SJSA1 (cell line): ENCODE measurements at places on chromosomes 12 and 14.

GRCh38 chr14:103140316-103141109, 17.3 kb downstream of the TNFAIP2 start:
- no peak for DNase-seq

DNA sequence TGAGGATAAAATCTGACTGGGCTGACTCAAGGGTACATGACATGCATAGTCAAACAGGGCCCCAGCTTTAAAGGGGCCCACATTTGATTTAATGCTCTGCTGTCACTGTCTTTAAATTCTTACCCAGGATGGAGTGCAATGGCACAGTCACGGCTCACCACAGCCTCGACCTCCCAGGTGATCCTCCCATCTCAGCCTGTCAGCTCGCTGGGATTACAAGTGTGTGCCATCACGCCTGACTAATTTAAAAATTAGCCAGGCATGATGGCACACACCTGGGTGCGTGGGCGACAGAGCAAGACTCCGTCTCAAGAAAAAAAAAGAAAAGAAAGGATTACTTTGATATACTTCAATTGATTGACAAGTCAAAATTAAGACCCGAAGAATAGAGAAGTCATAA, 9.2 kb upstream of the PLBD1 start:
- no peak for DNase-seq

GRCh38 chr12:132174015-132174838, 30.0 kb downstream of the NOC4L start:
- no peak for DNase-seq

GRCh38 chr14:28756269-28756883, 10.2 kb upstream of the FOXG1 start:
- no peak for DNase-seq

- no peak for DNase-seq
These were observed 392.0 kb downstream of the RPL10L start for GRCh38 chr14:46259536-46259935.

GRCh38 chr12:65662590-65662989, 161.7 kb upstream of the HMGA2 start:
- DNase-seq: no peak

GRCh38 chr12:24360907-24361306, 411.4 kb upstream of the SOX5 start:
- no peak for DNase-seq

GRCh38 chr12:109950625-109951024, 45.5 kb downstream of the GIT2 start:
- no peak for DNase-seq

DNA sequence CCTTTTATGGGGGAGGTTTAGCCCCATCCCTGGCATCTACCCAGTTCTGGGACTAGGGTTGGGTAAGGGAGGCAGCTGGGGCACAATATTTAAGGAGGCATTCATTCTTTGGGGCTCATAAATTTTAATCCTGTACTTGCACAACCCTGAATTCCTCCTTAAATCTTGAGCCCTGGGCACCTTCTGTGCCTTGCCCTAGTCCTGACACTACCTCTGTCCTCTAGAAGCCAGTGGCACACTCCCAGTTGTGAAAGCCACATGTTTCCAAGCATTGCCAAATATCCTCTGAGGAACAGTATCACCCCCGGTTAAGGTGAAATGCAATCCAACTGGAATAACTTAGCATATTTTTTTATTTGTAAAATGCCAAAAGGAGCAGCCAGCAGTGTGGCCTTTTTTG, 36.6 kb downstream of the SLC16A7 start:
- no peak for DNase-seq

DNA sequence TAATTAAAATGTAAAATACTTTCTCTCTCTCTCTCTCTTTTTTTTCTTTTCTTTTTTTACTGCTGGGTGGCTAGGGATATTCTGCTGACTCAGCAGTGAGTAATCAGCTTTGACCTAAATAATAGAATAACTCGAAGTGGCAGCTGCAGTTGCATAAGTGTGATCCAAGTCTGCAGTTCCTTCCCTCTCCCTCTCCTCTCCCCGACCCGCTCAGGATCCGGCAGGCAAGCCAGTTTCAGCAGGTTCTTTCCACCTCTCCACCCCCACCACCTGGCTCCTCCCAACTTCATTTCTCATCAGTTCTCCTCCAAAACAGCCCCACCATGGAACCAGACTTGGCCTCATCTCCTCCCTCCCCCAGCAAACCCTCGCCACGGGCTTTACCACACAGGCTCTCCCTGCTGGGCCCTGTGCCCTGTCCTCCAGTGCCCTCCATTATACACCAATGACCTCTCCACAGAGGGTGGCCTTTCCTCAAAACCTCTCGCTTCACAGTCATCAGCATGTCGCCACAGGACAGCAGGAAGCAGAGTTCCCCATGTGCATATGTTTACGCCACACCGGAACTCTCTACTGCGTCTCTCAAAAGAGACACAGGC, 22.4 kb downstream of the SLC7A8 start:
- DNase-seq: no peak

GRCh38 chr12:113611652-113612051, 140.0 kb upstream of the LHX5 start:
- no peak for DNase-seq

- no peak for DNase-seq
These were observed 72.3 kb upstream of the GPR68 start for GRCh38 chr14:91316761-91317160.

- DNase-seq: no peak
These were observed 8.2 kb upstream of the PAWR start for GRCh38 chr12:79698966-79699365.

DNA sequence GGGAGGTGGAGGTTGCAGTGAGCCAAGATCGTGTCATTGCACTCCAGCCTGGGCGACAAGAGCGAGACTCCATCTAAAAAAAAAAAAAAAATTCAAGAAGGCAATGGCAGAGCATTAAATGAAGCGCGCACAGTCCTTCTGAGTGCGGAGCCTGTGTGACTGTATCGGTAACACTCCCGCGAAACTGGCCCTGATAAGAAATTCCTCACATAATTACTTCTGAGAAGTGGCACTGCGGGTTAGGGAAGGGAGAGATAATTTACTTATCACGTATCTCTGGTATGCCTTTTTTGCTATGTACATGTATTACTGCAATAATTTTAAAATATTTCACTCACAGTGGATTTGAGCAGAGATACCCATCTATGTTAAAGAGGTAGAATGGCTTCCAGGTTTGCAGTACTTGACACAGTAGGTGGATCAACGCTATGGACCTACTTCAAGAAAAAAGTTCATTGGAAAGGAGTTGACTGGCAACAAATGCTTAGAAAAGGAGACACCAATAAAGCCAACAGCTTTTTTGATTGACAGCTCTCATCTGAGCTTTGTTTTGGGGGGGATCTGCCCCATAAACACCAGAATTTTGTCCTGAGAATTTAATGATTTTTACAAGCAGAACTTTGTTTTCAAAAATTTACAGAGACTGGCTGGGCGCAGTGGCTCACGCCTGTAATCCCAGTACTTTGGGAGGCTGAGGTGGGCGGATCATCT, 29.2 kb upstream of the SPTLC2 start:
- no peak for DNase-seq

DNA sequence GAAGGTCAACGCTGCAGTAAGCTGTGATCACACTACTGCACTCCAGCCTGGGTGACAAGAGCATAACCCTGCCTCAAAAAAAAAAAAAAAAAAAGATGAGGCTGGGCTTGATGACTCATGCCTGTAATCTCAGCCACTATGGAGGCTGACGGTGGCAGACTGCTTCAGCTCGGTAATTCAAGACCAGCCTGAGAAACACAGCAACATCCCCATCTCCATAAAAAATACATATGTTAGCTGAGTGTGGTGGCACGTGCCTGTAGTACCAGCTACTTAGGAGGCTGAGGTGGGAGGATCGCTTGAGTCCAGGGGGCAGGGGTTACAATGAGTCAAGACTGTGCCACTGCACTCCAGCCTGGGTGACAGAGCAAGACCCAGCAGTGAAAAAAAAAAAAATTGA, 50.4 kb downstream of the GXYLT1 start:
- peak; percentile 43 for DNase-seq

DNA sequence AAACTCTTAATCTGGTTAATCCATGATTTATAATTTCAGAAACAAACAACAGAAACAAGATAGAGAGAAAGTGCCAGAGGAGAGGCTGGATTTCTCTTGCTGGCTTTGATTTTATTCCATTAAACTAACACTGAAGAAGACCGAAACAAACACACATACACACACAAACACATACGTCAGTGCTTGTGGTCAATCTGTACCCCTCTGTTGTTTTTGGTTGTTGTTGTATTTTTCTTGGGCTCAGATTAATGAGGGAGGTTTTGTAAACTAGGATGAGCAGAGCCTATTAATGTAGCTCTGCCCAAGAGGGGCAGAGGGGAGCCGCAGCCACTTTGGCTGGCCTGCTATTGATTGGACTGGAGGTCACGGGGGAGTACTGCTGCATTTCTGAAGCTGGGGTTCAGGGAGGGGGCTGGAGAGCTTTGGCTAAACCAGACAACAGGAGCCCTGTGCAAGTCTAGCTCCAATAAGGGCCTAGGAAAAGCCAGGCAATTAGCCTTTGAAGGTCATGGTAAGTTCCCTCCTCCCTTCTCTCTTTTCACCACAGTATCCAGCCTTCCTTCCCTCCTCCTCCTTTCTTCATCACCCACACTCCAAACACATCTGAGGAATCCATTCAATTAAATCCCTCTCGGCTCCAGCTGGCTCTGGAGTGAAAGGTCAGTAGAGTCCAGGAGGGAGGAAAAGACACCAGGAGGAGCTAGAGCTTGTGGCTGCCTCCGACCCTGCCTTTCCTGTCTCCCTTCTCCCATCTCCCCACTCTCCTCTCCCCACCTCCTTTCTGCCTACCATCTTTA, 344.1 kb upstream of the LMO3 start:
- no peak for DNase-seq

GRCh38 chr14:35254736-35255135, 37.4 kb upstream of the PSMA6 start:
- no peak for DNase-seq

GRCh38 chr12:111699-112493, 45.3 kb downstream of the IQSEC3 start:
- no peak for DNase-seq

- no peak for DNase-seq
These were observed 26.4 kb downstream of the DDHD1 start for GRCh38 chr14:53126731-53127130.

DNA sequence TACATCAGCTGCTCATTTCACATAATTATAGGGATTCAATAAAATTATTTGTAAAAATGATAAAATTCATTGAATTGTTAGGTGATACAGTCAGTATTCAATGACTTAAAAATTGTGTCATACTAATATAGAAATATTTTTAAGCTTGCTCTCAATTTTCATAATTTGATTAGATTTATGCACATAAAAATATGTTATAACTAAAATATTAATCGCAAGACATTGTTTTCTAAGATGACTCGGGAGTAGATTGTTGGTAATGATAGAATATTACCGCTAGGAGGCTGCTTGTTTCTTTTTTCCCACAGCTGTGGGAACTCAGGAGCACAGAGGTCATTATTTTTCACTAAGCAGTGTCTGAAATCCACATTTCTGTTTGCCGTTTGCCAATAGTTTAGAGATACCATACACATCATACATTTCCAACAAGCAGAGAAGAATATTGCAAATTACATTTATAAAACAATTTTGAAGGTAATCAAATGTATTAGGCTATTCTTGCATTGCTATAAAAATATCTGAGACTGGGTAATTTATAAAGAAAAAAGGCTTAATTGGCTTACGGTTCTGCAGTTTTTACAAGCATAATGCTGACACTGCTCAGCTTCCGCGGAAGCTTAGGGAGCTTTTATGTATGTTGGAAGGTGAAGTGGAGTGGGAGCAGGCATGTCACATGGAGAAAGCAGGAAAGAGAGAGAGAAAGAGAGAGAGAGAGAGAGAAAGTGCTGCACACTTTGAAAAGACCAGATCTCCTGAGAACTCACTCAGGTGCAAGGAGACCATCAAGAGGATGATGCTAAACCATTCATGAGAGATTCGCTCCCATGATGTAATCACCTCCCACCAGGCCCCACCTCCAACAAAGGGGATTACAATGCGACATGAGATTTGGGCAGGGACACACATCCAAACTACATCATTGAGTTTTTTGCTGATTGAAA, 9.2 kb downstream of the CD69 start:
- DNase-seq: no peak

GRCh38 chr12:119946213-119946612, 42.8 kb upstream of the BICDL1 start:
- DNase-seq: no peak

DNA sequence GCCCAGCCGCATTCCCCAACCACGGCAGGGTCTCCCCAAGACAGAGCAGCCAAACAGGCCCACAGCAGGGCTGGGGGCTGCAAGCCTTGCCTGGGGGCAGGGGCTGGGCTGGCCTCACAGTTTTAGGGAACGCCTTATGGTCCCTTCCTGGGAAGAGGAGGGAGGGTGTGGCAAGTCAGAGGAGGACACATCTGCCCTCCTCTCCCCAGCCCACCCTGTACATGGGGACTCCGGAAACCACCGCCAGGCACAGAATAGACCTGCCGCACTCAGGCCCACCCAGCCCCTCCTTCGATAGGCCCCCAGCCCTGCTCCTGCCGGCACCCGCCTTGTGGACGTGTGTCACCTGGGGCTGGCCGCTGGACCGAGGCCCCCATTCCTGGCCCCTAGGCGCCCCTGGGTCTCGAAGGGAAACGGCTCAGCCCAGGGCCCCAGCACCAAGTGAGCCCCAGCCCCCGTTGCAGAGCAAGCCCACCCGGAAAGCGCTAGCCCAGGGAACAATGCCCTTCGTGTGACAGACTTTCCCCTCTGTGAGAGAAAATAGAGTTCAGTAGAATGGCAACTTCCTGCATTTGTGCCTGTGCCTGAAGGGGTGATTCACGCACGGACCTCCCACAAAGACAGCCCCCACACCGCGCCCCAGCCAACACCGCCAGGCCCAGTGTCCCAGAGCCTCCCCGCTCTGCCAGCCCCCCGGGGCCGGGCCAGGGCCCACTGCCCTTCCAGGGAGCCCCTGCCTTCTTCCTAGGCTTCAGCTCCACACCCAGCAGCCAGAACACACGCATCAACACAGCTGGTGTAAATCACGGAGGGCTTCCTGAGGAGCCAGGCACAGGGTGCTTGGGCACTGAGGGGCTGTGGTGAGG, 12.0 kb upstream of the NUDT14 start:
- peak; percentile 98 for DNase-seq

GRCh38 chr12:111201036-111201435, 167.9 kb downstream of the PHETA1 start:
- DNase-seq: no peak

DNA sequence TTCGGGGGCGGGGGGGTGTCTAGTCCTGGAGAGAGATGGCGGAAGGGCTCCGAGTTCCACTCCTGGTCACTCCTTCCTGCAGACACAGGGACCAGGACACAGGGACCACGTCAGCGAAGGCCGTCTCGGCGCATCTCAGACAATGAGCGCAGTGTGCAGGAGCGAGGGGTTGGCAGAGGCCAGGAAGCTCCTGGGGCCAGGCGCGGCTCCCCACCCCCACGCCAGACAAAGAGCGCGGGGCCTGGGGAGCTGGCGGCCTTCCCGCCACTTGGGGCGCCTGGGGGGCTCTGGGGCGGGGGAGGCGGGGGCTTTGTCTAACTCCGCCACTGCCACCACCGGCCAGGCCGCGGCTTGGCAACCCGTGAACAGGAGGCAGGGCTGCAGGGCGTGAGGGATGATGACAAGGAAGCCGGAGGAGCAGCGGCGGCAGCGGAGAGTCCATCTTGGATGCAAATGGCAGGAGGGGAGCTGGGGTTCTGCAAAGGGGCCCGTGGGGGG, 2.2 kb downstream of the CDK2AP1 start:
- DNase-seq: peak; percentile 55

GRCh38 chr14:51925980-51926379, 63.4 kb upstream of the RTRAF start:
- DNase-seq: no peak

GRCh38 chr14:82313889-82314288, 780.2 kb upstream of the SEL1L start:
- DNase-seq: no peak
